ENCODE measurements at places on chromosomes 3 and 15.

DNA sequence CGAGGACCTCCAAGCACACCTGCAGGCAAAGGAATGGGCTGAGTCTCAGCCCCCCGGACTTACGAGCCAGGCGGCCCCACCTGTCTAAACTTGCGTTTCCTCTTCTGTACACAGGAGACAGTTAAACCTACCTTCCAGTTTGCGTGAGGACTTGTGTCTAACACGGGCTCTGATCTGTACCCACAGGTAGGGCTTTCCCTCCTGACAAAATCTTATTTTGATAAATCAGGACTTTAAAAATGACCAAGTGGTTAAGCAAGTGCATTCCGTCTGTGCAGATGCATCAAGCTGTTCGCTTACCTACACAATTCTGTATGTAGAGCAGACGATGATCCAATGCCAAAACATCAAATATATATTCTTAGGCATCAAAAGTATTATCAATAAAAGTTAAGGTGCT, 238.0 kb downstream of the XXYLT1 start:
- DNase-seq, result no peak

GRCh38 chr3:156513619-156514018, 41.3 kb downstream of the SSR3 start:
- DNase-seq, result no peak

DNA sequence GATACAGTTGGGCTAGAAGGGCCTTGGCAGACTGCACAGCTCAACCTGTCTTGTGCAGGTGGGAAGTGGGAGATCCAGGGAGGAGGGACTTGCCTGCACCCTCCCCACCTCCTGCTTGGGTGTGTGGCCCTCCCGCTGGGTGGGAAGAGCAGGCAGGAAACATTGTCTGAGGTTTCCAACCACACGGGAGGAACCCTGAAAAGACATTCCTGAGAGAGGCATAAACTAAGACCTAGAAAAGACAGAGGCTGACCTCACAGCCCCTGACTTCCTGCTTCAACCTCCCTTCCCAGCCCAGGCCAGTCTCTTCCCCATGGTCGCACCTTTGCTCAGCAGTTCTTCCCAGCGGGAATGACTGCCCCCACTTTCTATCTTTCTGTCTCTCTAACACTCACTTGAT, 46.3 kb upstream of the INSYN1 start:
- DNase-seq, result no peak

- no peak for DNase-seq
Observed at GRCh38 chr3:14452740-14453710, 50.6 kb downstream of the SLC6A6 start.

DNA sequence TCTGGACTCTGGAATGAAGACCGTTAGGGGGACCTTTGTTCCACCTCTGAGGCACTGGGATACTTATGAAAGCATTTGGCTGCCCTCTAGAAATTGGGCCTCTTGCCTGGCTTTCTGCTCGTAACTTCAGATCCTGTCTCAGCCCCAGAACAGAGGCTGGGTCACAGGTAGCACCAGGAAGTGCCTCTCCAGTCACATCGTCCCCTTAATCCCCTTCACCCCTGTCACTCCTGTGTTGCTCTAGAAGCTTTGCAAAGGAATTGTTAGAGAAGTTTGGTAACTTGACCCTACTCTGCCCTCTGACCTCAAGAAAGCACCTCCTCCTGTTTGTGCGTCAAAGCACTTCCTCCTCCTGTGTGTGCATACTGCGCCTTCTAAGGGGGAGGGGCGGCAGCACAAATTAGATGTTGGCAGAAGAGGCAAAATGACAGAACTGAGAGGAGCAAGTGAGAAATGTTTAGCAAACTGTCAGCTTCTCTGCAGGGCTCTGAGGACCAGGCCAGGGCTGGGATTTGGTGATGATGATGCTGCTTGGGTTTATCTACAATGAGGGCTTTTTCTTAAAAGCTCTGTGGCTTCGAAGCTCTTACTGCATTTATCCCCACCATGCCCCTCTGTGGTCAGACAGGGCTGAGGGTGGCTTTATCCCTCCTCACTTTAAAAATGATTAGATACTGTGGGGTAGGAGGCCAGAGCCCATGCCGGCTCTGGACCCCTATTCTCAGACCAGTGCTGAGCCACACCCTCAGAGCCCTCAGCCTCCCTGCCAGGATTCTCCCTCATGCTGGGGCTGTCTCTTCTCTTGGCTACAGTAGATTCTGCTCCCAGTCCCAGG, 76.2 kb downstream of the LARS2 start:
- DNase-seq, result no peak

DNA sequence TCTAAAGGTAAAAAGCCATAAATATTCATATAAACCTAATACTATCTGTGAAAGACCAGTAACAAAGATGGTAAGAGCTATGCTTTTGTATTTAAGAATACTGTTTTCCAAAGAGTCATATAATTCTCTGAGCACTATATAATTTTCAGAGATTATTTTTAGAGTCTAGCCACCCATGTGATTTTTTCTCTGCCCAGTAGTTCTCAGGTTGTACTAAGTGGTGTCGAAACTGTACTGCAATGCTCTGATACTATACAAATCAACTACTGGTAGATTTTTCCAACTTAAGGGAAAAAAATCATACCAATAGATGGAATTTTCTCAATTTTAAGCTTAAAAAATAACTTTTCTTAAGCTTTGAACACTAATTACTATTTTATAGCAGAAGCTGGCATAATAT, 104.8 kb downstream of the MYO5A start:
- DNase-seq, result no peak

GRCh38 chr3:4517093-4517492, 23.9 kb downstream of the ITPR1 start:
- DNase-seq, result no peak

GRCh38 chr3:134029734-134030378, at the start of gene SLCO2A1:
TSS of gene SLCO2A1 (minus strand) at chr3:134029925. CDS start at chr3:134029802, 123 bp downstream.
- DNase-seq, result no peak

- no peak for DNase-seq
Observed at GRCh38 chr3:155938409-155938808, 68.0 kb downstream of the GMPS start.

- no peak for DNase-seq
Observed at GRCh38 chr3:63386568-63386967, 108.5 kb downstream of the SYNPR start.

GRCh38 chr3:12695112-12695511, 31.2 kb upstream of the RAF1 start:
- DNase-seq, result no peak

DNA sequence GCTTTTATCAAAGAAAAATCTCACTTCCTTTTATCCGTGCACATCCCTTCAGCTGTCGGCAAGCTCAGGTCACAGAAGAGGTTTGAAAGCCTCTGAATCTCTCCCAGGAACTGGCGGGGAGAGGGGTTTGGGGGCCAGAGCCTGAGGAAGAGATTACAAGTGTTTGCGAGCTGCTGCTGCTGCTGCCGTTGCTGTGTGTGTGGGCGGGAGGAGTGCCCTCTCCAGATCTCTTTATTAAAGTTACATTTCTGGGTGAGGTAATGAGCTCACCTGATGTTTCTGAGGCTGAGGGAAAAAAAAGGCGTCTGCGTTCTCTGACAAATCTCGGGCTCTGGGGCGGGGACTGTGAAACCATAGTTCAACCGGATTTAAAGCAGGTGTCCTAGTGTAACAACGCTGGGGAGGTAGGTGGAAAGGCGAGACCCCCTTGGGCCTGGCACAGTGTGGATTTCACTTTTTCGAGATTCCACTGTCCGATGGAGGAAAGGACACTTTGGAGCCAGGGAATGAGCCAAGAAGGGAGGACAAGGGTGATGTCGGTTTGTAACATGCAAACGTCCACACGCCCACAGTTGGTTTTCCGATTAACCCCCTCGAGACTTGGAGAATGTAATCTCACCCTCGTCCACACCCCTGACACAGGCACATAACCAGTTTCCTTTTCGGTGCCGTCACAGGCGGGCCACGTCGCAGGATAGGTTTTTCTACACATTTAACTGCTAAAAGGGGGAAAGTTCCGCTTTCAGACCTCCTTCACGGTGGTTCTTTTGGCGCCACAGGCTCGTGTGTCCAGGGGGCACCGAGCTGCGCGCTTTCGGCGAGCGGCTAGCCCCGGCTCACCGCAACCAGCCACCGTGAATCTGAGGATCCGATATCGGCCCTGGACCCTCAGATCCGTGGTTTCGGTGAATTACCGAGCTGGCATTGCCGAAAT, 2.1 kb downstream of the ALCAM start:
- no peak for DNase-seq

- no peak for DNase-seq
Observed at GRCh38 chr15:59933607-59934006, 70.5 kb upstream of the FOXB1 start.

GRCh38 chr3:18544146-18544545, 119.0 kb upstream of the SATB1 start:
- no peak for DNase-seq

DNA sequence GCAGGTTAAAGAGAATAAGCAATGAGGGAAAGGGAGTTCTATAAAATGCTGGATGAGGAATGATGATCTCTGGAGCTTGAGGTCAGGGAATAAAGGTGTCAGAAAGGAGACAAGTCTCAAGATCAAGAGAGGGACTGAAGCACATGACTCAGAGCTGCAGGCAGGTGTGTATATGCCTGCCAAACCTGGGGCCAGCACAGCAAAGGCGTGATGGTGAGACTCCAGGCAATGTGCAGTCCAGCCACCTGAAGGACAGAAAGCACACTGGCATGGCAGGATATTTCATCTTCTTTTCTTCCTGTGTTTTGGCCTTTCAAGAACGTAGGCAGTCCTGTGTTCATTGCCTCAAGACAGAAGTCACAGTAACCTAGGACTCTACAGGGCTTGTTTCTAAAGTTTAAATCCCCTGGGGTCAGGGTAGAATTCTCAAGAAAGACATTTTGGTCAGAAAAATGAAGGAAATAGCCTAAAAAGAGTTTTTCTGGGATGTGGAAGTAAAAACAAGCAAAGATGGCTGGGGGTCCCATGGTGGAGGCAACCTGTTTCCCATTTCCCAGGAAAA, 55.5 kb upstream of the TOPAZ1 start:
- no peak for DNase-seq

DNA sequence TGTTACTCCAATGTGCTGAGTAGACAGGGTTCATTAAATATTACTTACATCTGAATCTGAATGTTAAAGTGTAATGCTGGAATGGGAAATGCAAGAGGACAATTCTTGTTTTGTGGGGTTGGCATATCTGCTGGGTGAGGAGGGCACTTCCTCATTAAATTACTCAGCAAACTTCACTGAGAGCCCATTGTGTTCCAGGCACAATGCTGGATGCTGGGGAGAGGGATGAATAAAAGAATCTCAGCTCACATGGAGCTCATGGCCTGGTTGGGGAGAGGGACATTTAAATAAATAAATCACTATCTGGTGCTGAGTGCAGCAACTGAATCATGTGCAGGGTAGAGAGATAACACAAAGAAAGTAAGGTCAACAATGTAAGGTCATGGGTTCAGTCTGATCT, 199.2 kb upstream of the CFAP20DC start:
- DNase-seq, result no peak

GRCh38 chr3:2645001-2645400, 465.2 kb downstream of the IL5RA start:
- no peak for DNase-seq

GRCh38 chr3:186976837-186977750, 46.8 kb downstream of the ST6GAL1 start:
- no peak for DNase-seq

DNA sequence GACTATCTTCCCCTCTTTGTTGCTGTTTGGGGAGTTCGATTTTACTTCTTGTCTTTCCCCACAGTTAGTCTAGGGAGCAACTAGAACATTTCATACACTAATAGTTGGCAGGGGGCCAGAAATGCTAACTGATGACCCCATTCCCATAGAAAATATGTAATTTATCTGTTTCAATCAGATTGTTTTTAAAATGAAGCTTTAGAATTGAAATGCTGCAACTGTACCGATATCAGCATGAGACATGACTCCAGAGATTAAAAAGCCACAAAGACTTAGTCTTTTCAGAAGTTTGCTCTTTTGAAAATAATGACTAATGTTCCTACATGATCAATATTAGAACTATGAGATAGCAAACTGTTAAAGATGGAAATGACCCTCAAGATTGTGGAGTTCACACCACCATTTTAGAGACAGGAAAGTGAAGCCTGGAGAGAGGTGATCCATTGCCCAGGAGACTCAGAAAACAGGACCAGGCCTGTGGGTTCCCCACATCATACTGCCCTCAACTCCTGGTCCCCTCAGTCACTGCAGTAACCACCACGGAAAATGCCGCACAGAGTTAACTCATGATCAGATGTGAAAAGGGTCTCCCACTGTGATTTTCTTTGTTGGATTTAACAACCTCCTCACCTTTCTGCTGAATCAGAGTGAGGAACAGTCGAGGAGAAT, 130.3 kb downstream of the CHDH start:
- no peak for DNase-seq

- DNase-seq, result no peak
Observed at GRCh38 chr15:96369825-96370621, 39.5 kb downstream of the NR2F2 start.

- DNase-seq, result peak; percentile 65
Observed at GRCh38 chr3:71416876-71417275, 166.7 kb downstream of the FOXP1 start.

DNA sequence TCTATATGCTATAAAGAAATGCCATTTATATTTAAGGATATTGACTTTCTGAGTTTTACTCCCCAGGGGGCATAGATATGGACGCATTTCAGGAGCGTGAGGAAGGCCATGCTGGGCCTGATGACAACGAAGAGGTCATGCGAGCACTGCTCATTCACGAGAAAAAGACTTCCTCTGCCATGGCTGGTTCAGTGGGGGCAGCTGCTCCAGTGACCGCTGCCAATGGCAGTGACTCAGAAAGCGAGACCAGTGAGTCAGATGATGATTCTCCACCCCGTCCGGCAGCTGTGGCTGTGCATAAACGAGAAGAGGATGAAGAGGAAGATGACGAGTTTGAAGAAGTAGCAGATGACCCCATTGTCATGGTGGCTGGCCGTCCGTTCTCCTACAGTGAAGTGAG, 38.4 kb downstream of the GTF2E1 start:
- DNase-seq, result no peak

DNA sequence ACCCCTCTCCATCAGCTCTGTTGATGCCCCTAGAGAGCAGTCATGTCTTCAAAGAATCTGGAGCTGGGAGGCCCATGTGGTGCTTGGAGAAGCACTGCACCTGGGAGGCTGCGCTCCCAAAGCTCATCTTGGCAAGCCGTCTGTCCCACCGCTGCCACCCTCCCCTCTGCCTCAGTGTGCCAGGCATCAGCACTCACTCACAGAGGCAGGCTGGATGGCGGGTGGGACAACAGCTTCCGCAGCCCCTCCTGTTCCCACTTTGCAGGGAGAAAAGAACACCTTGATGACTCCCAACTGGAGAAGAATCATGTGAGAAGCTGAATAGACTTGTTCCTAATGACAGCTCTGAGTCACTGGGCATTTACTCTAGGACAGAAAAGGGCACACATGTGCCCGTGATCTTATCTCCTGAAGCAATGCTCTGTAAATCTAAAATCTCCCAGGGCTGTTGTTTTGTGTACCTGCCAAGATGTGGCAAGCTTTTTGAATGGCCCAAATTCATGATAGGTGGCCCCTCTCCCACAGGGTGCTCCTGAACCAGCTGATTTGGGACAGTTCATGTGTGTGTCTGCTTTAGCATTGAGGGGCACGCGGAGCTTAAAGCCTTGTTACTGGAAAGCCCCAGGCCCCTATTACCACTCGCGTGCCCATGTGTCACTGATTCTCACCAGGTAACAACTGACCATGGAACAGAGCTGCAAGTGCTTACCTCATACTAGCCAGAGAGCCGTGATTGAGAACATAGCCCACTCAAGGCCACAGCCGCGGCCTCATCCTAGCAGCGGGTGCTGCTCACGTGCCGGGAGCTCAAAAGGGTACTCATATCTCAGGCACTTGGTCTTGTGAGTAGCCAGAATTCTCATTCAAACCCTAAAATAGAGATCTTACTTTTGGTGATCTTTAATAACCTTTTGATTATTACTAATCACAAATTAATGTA, 104.4 kb downstream of the DNAJB8 start:
- DNase-seq, result no peak

All from hematopoietic multipotent progenitor cell treated with erythropoietin and hydrocortisone succinate and interleukin-3 and kit ligand, for 17 days (in vitro differentiated cells).